ENCODE measurements at places on chromosomes 5 and 9.

DNA sequence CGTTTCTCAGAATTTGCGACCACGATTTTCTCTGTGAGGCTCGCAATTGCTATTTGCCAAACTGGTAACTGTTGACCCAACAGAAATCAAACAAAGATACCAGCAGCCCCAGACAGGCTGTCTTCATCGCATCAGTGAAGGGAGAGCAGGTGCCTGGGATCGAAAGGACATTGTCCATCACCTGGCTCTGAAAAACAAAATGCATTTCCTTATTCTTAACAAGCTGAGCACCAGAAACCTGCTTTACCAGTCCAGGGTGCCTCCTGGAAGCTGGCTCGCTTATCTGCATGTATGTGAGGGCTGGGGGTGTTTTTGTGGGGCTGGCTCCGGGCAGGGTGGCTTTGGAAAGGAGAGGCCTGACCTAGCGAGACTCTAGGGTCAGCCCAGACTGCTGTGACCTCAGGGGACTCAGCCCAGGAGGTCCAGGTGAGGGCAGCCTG is 24.7 kb downstream of the WWC1 start:
- peak; percentile 43 for DNase-seq

DNA sequence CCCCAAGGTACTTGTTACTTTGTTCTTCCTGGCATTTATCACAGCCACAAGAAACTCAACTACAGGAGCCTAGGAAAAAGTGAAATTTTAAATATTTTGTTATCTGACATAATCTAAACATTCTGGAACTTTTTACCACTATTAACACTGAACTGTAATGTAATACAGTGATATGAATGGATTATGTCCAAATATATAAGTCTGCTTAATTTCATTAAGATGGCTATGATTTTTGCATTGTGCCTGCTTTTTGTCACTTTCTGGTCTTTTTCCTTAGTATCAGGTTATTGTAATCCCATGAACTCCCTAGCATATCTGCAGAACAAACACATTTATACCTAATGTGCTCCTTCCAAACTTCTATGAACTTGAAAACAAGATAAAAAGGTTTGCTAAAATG is 35.8 kb downstream of the PJA2 start:
- DNase-seq = no peak

- no peak for DNase-seq
Observed at GRCh38 chr9:8179381-8180053, 379.9 kb upstream of the DMAC1 start.

GRCh38 chr9:18756712-18757125 is 276.3 kb downstream of the SAXO1 start:
- DNase-seq = no peak

DNA sequence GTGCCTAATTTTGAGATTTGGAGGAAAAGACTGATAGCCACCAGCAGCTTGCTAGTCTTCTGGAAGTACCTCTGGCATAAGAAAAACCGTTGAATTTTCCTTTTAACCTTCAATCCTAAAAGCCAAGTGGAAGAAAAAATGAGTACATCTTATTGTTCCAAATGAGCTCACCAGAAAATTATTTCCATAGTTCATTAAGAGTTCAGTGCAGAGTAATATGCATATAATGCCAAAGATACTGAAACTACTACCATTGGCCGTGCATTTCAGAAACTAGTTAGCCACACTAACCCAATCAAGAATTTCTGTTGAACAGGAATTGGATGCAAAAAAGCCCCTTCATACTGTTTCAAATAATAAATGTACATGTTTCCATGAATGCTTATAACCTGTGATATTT is 607.9 kb downstream of the KCTD16 start:
- no peak for DNase-seq

- DNase-seq = no peak
Observed at GRCh38 chr5:110977915-110978314, 93.6 kb upstream of the TSLP start.

DNA sequence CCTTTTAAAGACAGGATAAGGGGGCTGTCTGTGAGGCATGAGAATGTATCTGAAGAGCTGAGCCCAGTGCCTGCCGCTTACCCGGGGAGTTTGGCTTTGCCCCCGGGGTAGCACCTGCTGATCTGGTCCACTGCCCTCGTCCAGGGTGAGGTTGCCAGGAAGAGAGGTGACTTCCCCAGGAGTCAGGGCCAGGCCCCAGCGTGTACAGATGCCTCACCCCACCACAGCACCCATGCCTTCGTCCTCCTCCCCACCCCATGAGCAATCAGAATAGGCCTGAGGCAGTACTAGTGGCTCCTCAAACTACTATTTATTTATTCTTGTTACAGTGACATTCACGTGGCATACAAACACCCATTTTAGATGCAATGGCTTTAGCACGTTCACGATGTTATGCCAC is 15.7 kb upstream of the AIF1L start:
- no peak for DNase-seq

DNA sequence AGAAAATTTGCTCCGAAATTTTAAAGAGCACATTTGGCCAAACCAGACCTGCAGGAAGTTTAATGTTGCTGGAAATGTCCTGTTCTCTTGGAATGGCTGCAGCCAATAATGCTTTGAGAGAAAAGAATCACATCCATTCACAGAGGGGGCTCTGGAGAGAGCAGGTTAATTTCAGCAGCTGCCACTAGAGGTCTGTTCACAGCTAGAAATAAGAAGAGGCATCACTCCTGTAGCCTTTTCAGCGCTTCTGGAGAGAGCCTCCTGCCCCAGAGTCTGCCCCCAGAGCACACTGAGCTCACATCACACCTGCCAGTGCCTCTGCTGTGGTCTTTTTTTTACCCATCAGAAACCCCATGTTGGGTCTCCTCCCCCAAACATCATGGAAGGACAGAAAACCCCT is 124.8 kb upstream of the RAD23B start:
- no peak for DNase-seq

DNA sequence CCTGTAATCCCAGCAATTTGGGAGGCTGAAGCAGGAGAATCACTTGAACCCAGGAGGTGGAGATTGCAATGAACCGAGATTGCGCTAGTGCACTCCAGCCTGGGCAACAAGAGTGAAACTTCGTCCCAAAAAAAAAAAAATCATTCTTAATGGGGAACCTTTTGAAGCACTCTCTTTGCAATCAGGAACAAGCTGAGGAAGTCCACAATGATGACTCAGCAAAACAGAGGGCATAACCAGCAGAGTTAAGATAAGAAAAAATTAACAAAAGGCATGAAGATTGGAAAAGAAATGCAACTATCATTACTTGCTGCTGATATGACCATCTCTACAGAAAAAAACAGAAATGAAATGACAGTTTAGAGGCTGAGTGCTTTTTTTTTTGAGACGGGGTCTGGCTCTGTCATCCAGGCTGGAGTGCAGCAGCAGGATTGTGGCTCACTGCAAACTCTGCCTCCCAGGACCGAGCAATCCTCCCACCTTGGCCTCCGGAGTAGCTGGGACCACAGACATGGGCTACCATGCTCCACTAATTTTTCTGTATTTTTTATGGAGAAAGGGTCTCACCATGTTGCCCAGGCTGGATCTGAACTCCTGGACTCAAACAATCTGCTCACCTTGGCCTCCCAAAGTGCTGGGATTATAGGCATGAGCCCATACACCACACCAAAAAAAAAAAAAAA is 88.0 kb downstream of the FNBP1 start:
- no peak for DNase-seq

- DNase-seq = no peak
Observed at GRCh38 chr5:169757016-169757415, 119.9 kb downstream of the DOCK2 start.

DNA sequence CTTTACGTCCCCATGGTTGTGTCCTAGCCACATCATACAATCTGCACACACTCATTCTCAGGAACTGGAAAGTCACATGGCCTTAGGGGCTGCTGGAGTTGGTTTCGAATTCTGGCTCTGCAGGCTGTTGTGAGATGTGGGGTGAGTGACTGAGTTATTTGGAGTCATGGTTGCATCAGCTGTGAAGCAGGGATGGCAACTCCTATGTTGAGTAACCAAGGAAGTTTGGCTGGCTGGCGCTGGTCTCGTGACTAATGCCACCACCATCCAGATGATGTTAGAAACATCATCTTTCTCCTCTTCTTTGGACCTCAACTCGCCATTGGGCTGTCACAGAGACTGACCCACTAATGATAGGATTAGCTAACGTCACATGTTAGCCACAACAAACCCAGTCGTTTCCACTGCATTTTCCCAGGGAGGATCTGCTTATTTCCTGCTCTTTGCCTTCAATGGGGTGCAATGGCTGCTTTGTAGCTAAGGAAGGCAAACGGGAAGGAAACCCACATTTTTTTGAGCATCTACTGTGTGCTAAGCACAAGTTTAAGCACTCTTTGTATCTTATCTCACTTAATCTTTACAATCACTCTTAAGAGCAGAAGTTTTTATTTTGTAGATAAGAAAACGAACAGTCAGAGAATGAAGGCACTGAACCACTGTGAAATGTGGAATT is 78.1 kb upstream of the UBTD2 start:
- no peak for DNase-seq

DNA sequence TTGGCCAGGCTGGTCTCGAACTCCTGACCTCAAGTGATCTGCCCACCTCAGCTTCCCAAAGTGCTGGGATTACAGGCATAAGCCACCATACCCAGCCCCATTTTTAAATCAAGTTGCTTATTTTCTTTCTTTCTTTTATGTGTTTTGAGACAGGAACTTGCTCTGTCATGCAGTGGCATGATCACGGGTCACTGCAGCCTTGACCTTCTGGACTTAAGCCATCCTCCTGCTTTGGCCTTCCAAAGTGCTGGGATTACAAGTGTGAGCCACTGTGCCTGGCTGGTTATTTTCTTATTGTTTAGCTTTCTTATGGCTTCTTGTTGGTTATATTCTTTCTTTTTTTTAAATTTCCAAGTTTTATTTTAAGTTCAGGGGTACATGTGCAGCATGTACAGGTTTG is 79.7 kb upstream of the C5orf63 start:
- no peak for DNase-seq

GRCh38 chr5:76620166-76620565 is 3.0 kb downstream of the F2RL2 start:
- DNase-seq = no peak

- DNase-seq = no peak
Observed at GRCh38 chr5:132530946-132531345, 12.4 kb downstream of the IL5 start.

DNA sequence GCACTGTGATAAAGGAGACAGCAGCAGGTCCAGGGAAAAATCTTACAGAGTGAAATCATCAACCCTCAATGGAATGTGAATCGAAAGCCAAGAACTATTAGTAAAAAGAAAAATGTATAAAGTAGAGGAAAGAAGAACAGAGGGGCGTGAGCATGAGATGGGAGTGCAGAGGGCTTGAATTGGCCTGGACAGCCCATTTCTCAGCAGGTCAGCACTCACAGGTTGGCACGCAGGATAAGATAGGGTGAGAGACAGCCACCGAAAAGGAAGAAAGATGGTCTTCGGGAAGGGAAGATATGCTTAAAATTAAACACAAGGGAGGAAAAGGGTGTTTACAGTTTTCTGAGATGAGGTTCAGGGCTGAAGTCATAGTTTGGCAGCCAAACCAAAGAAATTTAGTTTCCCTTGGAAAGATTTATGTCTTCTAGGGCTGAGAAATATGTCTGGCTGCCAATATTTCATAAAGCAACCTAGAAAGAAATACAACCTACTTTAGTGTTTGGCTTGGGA is 524.7 kb downstream of the SPATA31D1 start:
- no peak for DNase-seq

All from NCI-H1092 (cell line).